Aorta (tissue), 5 donors: ENCODE measurements at places on chromosomes 5 and 9. TPM values are rescaled to one million over a fixed set of nuclear protein-coding genes. Genes with fewer than 3 reads are reported as not detected.

- no peak for DNase-seq
Observed at GRCh38 chr5:36691226-36691625, 84.8 kb downstream of the SLC1A3 start.

GRCh38 chr9:131468031-131468430 lies 34.7 kb upstream of the POMT1 start:
- DNase-seq = no peak

GRCh38 chr9:114294664-114295063 lies 28.2 kb upstream of the ORM1 start:
- DNase-seq = no peak

GRCh38 chr5:112915831-112916230 lies 6.2 kb downstream of the REEP5 start:
- DNase-seq = no peak

GRCh38 chr5:5221724-5222123 lies 81.6 kb downstream of the ADAMTS16 start:
- no peak for DNase-seq

DNA sequence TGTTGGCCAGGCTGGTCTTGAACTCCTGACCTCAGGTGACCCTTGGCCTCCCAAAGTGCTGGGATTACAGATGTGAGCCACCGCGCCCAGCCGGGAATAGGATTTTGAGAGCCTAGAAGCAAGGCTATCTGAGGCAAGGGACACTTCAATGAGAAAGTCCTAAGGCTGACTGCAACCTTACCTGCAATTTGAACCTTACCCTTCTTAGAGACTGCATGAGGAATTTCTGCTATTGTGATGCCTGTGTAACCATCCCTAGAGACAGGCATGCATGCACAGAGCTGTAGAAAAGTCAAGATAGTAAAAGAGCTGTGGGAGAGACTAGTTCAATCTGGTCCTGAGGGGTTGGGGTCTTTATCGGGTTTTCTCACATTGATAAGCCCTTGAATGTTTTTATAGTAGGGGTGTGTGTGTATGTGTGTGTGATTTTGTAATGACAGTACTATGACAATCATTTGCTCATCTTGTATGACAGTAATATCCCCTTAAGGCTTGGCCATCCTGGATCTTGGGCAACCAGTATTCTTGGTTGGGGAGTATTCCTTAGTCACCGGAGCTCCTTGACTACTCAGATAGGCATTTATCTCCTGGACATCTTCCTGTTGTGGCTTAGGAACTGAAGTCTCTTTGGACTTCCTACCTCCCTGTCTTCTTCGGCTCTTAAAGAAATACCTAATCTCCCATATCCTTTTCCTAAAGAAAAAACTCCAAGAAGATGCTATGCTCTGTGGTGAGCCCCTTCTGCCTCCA lies 11.2 kb downstream of the DNAJB5 start:
- no peak for DNase-seq

CA9 gene
- polyA plus RNA-seq = not detected
